ENCODE measurements at places on chromosomes 1 and 21. TPM values are rescaled to one million over a fixed set of nuclear protein-coding genes. Genes with fewer than 3 reads are reported as not detected.

The CLCA4 gene
- total RNA-seq, result not detected

The LEMD1 gene
- not detected for total RNA-seq

The CDKN2C gene
- 18.9 TPM for total RNA-seq

The DMRTA2 gene
- total RNA-seq, result under 0.01 TPM

The PHTF1 gene
- total RNA-seq, result 42.4 TPM

Data from osteoblast (primary cell).